Stomach (tissue), 19 donors: ENCODE measurements at places on chromosomes 12 and 14. TPM values are rescaled to one million over a fixed set of nuclear protein-coding genes. Genes with fewer than 3 reads are reported as not detected.

Gene PLEKHH1
- polyA plus RNA-seq = 3.8 TPM

Gene COCH
- polyA plus RNA-seq = 1.2 TPM

- H3K4me1 ChIP-seq = peaks cover 31% of the 10 kb centered on the region
- H3K27ac ChIP-seq = peak overlapping the region; percentile 82
- no peak for DNase-seq
- H3K4me3 ChIP-seq = peak overlapping the region; percentile 30
Measured at GRCh38 chr12:116598311-116599284, 39.4 kb downstream of the MAP1LC3B2 start.

DNA sequence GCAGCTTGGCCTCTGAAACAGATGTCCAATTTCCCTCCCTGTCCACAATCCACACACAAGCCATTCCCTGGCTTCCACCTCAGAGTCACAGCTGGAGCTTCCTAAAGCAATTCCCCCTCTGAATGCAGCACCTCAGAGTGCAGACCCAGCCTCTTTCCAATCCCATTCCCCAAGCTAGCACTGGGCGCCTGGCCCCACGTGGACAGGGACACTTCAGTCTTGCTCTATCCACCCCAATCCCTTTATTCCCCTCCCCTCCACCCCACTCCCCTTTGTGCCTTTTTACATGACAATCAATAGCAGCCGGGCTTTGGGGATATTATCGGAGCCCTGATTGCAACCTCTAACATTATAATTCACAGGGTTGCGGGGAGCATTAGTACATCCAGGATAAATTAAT is 292.6 kb downstream of the TTC8 start:
- no peak overlapping the region for H3K4me3 ChIP-seq
- H3K36me3 ChIP-seq = no peaks in the 10 kb centered on the region
- H3K27ac ChIP-seq = no peak overlapping the region
- DNase-seq = no peak

- H3K27me3 ChIP-seq = no peaks in the 10 kb centered on the region
- H3K36me3 ChIP-seq = no peaks in the 10 kb centered on the region
- DNase-seq = no peak
- no peak overlapping the region for H3K27ac ChIP-seq
- H3K4me3 ChIP-seq = no peak overlapping the region
Measured at GRCh38 chr14:102126807-102127455, 12.8 kb upstream of the WDR20 start.

DNA sequence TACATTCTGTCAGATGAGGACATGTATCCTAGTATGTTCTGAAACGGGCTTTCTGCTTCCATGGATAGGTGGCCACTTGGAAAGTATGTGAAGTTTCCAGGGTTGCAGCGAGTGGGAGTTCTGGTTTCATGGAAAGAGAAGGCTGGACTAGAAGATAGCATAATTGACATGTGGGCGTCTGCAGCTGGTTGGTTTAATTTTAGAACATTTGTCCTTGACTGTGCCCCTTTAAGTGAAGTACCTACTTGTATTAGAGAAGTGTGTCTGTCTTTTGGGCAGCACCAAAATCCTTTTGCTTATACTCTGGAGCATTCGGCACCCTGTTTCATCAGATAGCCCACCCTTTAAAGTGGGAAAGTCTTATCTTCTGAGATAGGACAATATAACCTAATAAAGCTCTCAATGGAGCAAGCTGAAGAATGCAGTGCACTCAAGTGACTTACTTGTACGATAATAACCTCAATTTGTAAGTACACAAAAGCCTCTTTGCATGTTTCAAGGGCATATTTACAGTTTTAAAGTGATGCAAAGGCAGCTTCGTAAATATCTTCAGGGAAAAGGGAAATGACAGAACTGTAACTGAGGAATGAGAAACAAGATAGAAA is 35.2 kb downstream of the NTN4 start:
- H3K27me3 ChIP-seq = no peaks in the 10 kb centered on the region
- peak overlapping the region; percentile 38 for H3K27ac ChIP-seq
- no peak for DNase-seq
- no peak overlapping the region for H3K4me3 ChIP-seq
- peaks cover 8% of the 10 kb centered on the region for H3K4me1 ChIP-seq

GRCh38 chr14:44649061-44649460 is 142.0 kb upstream of the FSCB start:
- no peak for DNase-seq
- no peak overlapping the region for H3K4me3 ChIP-seq
- H3K27ac ChIP-seq = no peak overlapping the region
- no peaks in the 10 kb centered on the region for H3K4me1 ChIP-seq
- no peaks in the 10 kb centered on the region for H3K36me3 ChIP-seq

GRCh38 chr12:68334132-68334531 is 2.0 kb upstream of the MDM1 start:
- no peaks in the 10 kb centered on the region for H3K4me1 ChIP-seq
- no peak overlapping the region for H3K27ac ChIP-seq
- H3K36me3 ChIP-seq = peaks cover 6% of the 10 kb centered on the region
- H3K27me3 ChIP-seq = no peaks in the 10 kb centered on the region

DNA sequence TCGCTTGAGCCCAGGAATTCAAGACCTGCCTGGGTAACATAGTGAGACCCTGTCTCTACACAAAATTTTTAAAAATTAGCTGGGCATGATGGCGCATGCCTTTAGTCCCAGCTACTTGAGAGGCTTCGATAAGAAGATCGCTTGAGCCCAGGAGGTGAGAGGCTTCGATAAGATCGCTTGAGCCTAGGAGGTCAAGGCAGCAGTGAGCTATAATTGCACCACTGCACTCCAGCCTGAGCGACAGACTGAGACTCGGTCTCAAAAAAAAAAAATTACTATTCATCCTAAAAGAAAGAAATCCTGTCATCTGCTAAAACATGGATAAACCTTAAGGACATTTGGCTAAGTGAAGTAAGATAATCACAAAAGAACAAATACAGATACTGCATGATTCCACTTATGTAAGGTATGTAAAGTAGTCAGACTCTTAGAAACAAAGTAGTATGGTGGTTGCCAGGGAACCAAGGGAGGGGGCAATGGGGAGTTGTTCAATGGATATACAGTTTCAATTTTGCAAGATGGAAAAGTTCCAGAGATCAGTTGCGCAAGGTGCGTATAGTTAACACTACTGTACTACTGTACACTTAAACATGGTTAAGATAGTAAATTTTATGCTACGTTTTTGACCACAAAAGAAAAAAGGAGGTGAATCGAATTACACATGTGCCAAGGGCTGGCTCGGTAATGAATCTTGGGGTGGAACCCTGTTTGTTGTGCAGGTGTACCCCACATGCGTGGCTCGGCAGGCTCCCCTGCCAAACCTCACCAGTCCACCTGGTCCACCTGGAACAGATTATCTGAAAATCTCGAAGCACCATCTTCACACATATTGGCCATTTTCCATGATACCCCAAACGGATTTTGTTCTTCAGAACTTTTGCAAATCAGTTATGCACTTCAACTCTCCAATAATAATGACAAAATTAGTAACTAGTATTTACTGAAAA is 18.3 kb upstream of the ATP2A2 start:
- no peak for DNase-seq
- no peaks in the 10 kb centered on the region for H3K27me3 ChIP-seq
- H3K4me3 ChIP-seq = no peak overlapping the region
- peaks cover 13% of the 10 kb centered on the region for H3K4me1 ChIP-seq

- no peaks in the 10 kb centered on the region for H3K36me3 ChIP-seq
- no peaks in the 10 kb centered on the region for H3K27me3 ChIP-seq
- no peaks in the 10 kb centered on the region for H3K4me1 ChIP-seq
- H3K4me3 ChIP-seq = no peak overlapping the region
Measured at GRCh38 chr14:97061714-97062113, 264.5 kb downstream of the VRK1 start.

GRCh38 chr14:38233218-38233617 is 22.7 kb downstream of the CLEC14A start:
- no peaks in the 10 kb centered on the region for H3K4me1 ChIP-seq
- H3K27me3 ChIP-seq = no peaks in the 10 kb centered on the region
- no peak overlapping the region for H3K27ac ChIP-seq
- H3K36me3 ChIP-seq = no peaks in the 10 kb centered on the region
- DNase-seq = no peak

DNA sequence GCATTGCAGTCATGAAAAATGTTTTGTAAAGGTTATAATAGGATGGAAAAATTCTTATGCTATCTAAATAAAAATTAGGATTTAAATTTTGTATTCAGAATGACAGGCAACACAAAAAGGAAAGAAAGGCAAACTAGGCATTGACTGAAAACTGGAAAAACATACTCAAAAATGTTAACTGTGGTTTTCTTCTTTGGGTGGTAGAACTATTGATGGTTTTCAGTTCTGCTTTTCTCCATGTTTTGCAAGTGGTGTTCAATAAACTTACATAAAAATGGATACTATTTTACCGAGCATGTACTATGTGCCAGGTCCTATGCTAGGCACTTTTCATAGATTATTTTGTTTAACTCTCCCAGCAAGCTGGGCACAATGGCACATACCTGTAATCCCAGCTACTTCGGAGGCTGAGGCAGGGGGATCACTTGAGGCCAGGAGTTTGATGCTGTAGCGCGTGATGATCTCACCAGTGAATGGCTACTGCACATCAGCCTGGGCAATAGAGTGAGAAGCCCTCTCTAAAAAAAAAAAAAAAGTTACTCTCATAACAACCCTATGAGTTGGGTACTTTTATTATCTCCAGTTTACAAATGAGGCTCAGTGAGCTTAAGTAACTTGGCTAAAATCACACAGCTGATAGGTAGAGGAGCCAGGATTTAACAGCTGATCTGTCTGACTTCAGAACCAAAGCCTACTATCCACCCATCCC is 26.3 kb upstream of the TCP11L2 start:
- no peaks in the 10 kb centered on the region for H3K36me3 ChIP-seq
- H3K4me1 ChIP-seq = peaks cover 61% of the 10 kb centered on the region
- no peak overlapping the region for H3K4me3 ChIP-seq
- H3K27me3 ChIP-seq = no peaks in the 10 kb centered on the region
- DNase-seq = no peak

DNA sequence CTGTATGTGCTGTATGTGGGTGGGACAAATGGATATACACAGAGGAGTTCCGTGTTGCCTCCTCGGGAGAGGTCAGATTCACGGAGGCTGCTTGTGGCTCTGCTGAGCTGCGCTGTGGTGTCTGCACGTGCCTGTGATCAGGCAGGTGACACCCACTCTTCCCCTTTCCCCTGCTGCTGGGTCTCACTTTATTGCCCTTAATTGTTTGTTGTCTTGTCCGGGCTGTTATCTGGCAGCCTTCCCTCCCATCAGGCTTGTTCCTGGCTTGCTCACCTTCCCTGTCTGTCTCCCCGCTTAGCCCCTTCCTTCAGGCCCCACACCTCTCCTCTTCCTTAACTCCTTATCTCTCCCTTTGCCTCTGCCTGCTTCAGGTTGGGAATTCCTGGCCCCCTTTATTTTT is 13.5 kb downstream of the WNT5B start:
- H3K4me1 ChIP-seq = peaks cover 19% of the 10 kb centered on the region
- no peak overlapping the region for H3K4me3 ChIP-seq
- no peak overlapping the region for H3K27ac ChIP-seq
- peaks cover 3% of the 10 kb centered on the region for H3K36me3 ChIP-seq
